ENCODE measurements at places on chromosomes 5 and 9. TPM values are rescaled to one million over a fixed set of nuclear protein-coding genes. Genes with fewer than 3 reads are reported as not detected.

- no peak for DNase-seq
These were observed 194.2 kb upstream of the GLRA1 start for GRCh38 chr5:152118676-152119470.

- DNase-seq: no peak
These were observed 355.9 kb upstream of the TLE4 start for GRCh38 chr9:79215821-79216220.

DNA sequence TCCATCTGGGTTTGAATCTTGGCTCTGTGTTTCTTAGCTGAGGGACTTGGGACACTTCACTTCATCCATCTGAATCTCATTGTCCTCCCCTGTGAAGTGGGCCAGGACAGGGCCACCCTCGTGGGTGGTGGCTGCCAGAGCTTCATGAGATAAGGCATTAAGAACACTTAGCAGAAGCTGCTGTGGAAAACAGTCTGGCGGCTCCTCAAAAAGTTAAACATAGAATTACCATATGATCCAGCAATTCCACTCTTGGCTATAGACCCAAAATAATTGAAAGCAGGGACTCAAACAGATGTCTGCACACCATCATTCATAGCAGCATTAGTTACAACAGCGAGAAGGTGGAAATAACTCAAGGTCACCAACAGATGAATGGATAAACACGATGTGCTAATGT lies 42.4 kb upstream of the GGTA1 start:
- DNase-seq: no peak

GRCh38 chr5:78430866-78431265 lies 70.4 kb downstream of the SCAMP1 start:
- no peak for DNase-seq

Gene C5orf24
- 119 TPM for polyA plus RNA-seq

All from left kidney (tissue), 8 donors.